ENCODE measurements at places on chromosomes 6 and 20. TPM values are rescaled to one million over a fixed set of nuclear protein-coding genes. Genes with fewer than 3 reads are reported as not detected.

GRCh38 chr20:39036011-39036410 is 73.9 kb downstream of the DHX35 start:
- no peak for DNase-seq

Gene DAAM2
- 113 TPM for total RNA-seq

DNA sequence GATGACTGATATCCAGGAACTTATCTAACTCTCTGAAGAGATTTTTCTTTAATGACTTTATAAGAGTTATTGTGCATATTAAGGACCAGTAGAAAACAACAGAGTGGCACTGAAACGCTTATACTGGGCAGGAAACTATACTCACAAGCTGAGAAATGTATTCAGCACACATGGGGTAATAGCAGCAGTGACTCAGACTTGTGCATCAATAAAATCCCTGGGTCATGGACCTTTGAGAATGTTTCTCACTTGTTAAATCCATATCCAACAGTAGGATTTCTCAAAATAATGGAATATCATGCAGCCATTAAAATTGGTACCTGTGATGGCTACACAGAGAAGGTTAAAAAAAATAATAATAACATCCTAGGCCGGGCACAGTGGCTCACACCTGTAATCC is 219.5 kb downstream of the BTBD9 start:
- no peak for DNase-seq

GRCh38 chr20:33233129-33233774 is 2.5 kb upstream of the BPIFA1 start:
- DNase-seq = no peak

Gene SLC17A4
- total RNA-seq = not detected

Gene LY6G5C
- 3.3 TPM for total RNA-seq

DNA sequence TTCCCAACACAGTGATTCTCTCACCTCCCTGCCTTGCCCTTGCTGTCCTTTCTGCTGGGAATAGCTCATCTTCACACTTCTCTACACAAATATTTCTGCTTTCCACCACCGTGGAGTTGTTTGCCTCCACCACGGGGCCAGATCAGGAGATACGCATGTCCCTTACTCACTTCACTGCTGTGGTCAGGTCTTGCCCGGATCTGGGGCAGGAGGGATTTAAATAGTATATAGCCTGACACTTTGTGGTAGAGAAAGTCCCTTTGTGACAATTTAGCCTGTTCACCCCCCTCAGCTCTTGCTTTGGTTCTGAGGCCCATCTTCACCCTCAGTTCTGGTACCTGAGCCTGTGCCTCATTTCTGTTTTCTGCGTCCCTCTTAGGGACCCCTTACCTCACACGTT is 92.6 kb upstream of the PREP start:
- no peak for DNase-seq

GRCh38 chr6:24504649-24505586 is 10.1 kb downstream of the ALDH5A1 start:
- no peak for DNase-seq

GRCh38 chr20:22216984-22217383 is 367.4 kb downstream of the FOXA2 start:
- no peak for DNase-seq

DNA sequence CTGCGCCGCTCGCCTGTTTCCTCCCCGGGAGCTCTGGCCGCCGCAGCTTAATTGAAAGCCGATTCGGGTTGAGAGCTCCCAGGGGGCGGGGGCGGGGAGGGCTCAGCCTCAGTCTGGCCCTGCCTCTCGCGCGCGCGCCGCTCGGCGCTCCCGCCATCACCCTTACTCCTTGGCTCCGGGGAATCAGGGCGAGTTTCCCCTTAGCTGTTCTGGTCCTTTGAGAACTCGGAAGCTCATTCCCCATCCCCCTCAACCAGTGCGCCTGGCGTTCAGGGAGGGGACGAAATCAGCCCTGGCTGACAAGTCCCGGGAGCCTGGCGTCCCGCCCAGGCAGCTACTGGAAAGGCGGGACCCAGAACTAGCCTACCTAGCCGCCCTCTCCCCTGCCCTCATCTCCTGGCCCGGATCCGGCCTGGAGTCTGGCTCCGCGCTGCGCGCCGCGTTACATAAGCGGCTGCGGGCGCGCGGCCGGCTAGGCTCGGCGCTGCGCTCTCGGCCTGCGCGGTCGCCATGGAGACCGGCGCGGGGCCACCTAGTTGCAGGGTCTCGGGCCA is 2.8 kb downstream of the SLC12A5 start:
- DNase-seq = no peak

DNA sequence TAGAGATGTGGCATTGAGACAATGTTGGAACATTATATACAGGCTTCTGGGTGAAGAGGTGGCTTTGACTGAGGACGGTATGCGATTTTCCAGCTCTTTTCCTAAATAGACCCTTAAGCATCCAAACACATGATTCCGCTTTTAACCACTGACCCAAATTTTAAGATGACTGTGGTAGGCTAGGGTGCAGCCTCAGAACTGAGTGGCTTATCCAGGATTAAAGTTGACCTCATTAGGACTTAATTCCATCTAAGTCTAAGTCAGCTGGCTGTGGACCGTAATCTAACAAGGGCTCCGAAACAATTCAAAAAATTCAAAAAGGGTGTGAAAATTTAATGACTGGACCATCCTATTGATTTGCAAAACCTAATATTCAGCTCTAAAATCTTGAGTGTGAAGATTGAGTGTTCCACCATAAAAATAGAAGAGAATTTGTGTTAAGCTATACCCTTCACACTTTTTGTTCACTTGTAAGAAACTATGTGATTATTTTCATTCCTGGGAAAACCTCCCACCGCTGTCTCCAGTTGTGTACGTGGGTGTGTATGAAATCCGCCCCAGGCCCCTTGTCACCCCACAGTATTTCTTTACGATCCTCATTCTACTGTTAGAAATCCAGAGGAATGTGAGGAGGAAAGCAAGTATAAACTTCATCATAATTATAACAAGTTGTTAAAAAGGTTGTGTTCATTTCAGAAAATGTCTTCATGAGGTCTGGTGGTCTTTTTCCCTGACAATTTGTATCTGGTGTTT is 2.7 kb downstream of the PCMTD2 start:
- DNase-seq = no peak

DNA sequence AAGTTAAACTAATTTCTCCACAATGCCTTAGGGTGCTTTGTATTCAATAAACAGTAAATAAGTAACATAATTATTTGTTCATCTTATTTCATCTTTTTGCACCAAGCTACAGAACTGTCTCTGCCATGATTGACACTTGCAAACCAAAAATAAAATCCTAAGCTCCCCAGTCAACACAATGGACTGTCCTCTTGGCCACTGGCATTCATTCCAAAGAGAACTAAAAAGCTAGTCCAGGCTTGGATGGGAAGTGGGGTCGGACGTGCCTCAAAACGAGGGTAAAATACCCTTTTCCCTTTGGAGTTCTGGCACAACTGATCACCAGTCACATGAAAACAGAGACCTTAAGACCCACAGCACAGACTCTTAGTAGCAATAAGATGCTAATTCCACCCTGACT is 66.4 kb upstream of the THBS2 start:
- no peak for DNase-seq

GRCh38 chr6:70507161-70507560 is 59.6 kb upstream of the SDHAF4 start:
- no peak for DNase-seq

Gene ZBP1
- total RNA-seq = 15.0 TPM

DNA sequence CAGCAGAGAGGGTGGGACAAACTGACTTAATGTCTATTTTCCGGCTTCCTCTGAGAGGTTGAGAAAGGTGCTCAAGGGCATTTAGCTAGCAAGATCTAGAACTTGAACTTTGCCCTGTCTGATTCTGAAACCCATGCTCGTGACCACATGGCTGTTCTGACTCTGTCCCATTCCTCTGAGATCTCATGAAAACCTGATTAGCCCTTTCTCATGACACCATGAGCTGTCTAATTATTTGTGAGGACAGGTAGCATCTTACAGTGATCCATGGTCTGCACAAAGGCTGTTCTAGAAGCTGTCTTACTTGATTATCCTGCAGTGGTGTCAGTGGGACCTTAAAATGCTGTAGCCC is 89.6 kb upstream of the TOX2 start:
- no peak for DNase-seq

Gene ZSCAN9
- total RNA-seq = 16.4 TPM

DNA sequence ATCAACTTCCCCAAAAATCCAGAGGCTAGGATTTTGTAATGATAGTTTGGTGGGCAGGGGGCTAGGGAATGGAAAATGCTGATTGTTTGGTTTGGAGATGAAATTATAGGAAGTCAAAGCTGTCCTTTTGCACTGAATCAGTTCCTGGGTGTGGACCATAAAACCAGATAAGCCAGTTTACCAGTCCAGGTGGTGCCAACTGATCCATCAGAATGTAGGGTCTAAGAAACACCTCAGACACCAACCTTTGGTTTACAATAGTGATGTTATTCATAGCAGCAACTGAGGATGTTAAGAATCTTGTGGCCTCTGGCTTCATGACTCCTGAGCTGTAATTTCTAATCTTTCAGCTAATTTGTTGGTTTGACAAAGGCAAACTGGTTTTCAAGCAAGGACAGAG is 496.6 kb upstream of the EPHA7 start:
- no peak for DNase-seq

DNA sequence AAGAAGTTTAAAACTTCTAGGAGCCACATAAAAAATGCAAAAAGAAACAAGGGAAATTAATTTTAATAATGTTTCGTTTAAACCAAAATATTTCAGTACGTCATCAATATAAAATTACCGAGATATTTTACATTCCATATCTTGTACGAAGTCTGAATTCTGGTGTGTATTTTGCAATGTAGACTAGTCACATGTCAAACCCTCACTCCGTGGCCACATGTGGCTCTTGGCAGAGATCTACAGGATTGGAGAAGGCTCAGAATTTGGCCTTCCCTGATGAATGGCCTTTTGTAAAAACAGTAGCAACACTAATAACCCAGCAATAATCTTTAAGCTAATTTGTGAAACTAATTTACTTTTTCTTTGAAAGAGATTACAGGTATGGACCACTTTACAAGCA is 217.1 kb downstream of the PRL start:
- DNase-seq = no peak

- DNase-seq = no peak
Observed at GRCh38 chr20:20273286-20273685, 94.6 kb upstream of the INSM1 start.

- no peak for DNase-seq
Observed at GRCh38 chr20:55273149-55273548, 732.2 kb downstream of the CBLN4 start.

- DNase-seq = no peak
Observed at GRCh38 chr20:61989741-61990140, 75.9 kb downstream of the TAF4 start.

Gene LPIN3
- 6.8 TPM for total RNA-seq

- DNase-seq = no peak
Observed at GRCh38 chr6:31651602-31652191, 764 bp downstream of the BAG6 start.

Gene SLC35F1
- 3.4 TPM for total RNA-seq

DNA sequence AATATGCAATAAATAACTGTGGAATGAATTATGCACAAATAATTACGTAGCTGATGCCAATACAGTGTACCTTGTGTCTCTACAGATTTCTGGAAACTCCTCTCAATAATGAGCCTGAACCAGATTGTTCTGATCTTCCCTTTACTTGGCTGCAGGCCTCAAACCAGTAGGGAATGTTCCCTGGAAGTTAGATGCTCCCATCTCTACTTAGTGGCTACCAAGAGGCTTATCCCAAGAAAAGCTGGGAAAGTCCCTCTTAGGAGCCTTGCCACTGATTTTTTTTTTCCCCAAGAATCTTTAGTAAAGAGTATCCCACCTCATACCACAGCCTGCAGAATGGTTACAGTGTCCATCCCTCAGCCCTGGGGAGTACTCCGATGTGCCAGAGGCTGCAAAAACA is 702.1 kb downstream of the RFPL4B start:
- no peak for DNase-seq

- DNase-seq = no peak
Observed at GRCh38 chr20:59413326-59413865, 113.0 kb downstream of the EDN3 start.

Gene RBM12
- 100 TPM for total RNA-seq

- DNase-seq = no peak
Observed at GRCh38 chr20:8287340-8287739, 155.3 kb downstream of the PLCB1 start.

DNA sequence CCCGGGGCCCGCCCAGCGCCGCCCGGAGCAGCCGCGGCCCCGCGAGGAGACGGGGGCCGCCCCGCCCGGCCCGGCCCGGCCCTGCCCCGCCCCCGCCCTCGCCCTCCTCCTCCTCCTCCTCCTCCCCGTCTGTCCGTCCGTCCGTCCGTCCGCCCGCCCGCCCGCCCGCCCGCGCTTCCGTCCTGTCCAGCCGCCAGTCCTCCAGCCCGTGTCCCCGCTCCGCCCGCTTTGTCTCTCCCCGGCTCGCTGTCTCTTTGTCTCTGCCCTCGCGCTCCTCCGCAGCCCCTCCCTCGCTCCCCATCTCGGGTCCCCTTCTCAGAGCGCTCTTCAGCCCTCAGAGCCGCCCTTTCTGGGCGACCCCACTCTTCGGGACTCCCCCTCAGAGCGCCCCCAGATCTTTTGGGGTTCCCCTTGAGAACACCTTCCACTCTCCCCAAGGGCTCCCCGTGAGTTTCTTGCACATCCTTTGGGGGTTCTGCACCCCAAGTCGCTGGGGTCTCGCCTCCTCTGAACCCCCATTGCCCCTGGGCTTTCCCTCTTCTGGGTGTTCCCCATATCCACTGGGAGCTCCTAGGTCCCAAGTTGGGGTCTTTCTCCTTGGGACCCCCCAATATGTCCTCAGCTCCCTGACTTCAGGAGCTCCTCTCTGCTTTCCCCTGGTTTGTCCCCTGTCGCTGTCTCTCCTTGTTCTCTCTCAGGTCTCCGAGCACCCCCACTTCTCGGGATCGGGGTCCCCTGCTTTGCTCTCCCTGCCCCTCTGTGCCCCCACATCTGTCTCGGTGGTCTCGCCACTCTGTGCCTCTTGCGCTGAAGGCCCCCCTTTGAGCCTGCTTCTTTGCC is 79.5 kb upstream of the MYL9 start:
- DNase-seq = peak; percentile 91

Gene BMP5
- not detected for total RNA-seq

GRCh38 chr6:138467901-138468300 is 31.4 kb downstream of the NHSL1 start:
- no peak for DNase-seq

Gene TMEM200A
- total RNA-seq = 1.9 TPM

Gene NKX2-2
- not detected for total RNA-seq

DNA sequence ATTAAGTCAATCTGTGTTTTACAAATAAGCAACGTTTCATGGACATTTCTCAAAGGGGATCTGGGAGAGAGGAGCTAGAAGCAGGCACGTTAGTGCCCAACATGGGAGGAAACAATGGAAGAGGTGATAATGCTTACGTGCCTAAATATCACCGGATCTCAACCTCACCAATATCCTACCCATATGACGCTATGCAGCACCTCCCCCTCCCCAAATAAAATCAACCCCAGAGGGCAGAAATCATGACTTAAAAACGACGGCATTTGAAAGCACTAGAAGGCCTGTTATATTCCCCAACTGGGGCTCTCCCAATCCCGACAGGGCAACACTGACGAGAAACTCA is 425 bp downstream of the HBS1L start:
- no peak for DNase-seq

- DNase-seq = no peak
Observed at GRCh38 chr6:80433010-80433672, 326.7 kb downstream of the BCKDHB start.

GRCh38 chr6:17278289-17279063 is 2.7 kb upstream of the RBM24 start:
- no peak for DNase-seq

Gene TMEM217
- total RNA-seq = 2.3 TPM

Gene PPDPF
- 68.8 TPM for total RNA-seq

Measured in spleen (tissue), 13 donors.